T-helper 22 cell (primary cell): ENCODE measurements at places on chromosomes 5 and 9.

DNA sequence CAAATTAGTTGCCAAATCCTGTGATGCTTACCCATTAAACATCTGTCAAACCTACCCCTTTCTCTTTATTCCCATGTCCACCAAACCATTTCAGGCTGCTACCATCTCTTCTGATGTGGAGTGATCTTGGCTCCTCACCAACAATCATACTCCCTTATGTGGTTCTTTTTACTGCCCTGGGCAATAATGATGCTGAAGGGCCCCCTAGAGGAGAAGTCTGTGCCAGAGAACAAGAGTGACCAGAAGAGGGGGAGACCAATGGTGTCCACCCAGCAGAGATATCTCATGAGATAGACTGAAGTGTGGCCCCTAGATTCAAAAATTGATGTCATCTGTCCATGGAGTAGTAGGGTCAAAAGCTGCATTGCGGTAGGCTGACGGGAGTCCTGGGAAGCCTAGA is 10.9 kb downstream of the LRRC70 start:
- DNase-seq = no peak

DNA sequence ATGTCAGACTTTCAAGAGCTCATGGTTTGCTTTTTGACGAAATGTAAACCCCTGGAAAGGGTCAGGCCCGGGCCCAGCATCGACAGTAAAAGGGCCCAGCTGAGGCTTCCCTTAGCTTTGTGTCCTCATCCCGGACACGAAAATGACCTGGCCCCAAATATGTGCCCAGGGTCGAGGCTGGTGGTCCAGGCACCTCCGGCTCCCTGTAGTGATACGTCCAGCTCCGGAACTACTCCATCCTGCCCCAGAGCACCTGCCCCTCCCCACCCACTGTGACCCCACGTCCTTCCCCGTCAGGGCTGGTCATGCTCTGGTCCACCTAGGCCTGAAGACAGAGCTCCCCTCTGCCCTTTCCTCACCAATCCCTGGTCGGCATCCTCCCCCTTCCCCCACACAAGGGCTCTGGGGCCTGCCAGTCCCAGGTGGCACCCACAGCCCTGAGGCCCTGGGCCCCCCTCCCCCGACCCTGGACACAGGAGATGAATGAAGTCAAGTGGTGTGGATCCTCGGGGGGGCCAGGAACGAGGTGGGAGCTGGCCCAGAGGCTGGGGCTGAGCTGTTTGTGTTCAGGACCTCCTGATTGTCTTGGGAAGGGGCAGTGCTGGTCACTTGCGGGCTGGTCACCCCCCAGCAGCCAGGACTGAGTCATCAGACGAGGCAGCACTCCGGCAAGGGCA is 6.2 kb downstream of the OBP2A start:
- DNase-seq = no peak

GRCh38 chr9:23229890-23230317 is 596.1 kb downstream of the ELAVL2 start:
- DNase-seq = no peak

- no peak for DNase-seq
These were observed 9.7 kb downstream of the MRPL36 start for GRCh38 chr5:1789834-1790471.

- no peak for DNase-seq
These were observed 167.9 kb upstream of the CD180 start for GRCh38 chr5:67364381-67364970.

GRCh38 chr9:21432672-21433425 is 7.4 kb upstream of the IFNA1 start:
- no peak for DNase-seq

DNA sequence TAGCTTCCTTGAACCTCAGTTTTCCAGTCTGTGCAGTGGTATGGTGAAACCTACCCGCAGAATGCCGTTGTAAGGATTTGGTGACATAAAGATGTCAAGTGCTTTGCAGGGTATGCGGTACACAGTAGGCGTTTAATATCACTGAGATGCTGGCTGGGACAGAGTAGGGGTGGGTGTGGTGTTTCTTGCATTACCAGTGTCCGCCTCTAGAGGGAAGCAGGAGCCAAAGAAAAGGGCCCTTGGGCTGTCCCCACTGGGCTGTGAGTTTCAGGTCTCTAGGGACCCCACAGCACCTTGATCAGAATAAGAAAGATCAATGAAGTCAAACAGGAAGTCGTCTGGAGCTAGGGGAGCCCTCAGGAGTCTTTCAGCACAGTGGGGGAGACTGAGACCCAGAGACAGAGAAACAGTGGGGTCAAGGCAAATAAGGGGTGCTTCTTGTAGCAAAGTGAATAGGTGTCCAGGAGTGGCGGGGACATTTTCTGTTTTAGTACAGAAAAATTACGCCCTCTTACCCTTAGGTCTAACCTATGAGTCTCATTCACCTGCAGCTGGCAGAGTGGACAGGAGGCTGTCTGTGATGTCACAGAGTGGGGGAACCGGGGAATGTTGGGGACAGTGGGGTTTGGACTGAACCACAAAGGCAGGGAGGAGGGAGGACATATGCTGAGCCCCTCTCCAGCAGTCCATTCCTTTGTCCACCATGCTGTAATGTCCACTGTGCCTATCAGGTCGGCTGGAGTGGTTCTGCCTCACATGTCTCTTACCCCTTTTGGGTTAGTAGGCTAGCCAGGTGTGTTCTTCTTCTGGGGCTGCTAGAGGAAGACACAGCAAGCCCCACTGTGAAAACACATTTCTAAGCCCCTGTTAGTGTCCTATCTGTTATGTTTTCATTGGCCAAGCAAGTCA is 4.7 kb upstream of the TEX53 start:
- peak; percentile 5 for DNase-seq
